Esophagus squamous epithelium (tissue), 5 donors: ENCODE measurements at places on chromosomes 5 and 9.

DNA sequence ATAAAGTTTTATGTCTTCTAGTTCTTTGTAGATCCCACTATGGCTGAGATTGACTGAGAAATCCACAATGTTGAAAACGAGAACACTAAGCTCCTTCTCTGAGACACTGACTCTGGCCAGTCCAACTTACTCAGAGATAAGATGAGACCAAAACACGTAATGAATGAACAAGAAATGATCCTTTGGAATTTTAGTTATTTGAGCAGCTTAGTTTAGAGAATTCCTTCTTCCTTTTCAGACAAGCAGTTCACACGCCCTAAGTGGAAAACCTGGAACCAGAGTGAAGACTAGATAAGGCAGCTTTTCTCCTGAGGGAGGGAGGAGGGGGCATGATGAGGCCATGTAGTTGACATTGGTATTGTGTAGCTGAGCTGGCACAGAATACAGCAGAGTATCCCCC lies 139.6 kb downstream of the GABRB2 start:
- DNase-seq, result no peak

- no peak for DNase-seq
Measured at GRCh38 chr5:5512543-5512942, 90.1 kb downstream of the ICE1 start.

GRCh38 chr5:159003045-159004030 lies 96.4 kb downstream of the EBF1 start:
- no peak for DNase-seq

DNA sequence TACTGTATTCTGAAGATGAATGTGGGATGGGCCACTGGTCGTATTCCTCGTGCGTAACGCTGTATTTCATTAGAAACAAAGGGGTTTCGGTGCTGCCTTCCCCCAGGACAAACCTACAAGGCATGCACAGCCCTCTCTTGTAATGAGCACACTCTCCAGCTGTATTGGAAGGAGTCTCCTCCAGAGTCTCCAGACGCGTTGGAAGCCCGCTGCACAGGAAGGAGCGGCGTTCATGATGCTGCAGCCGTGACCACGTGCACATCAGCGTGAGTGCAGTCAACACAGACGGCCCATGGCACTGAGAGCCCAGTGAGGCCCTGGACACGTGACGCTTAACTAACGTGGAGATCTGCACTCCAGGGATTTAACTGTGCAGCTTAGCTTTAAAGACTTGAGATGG lies 209.0 kb upstream of the IRX1 start:
- DNase-seq, result no peak

GRCh38 chr5:175513726-175514125 lies 35.4 kb downstream of the SFXN1 start:
- DNase-seq, result no peak

DNA sequence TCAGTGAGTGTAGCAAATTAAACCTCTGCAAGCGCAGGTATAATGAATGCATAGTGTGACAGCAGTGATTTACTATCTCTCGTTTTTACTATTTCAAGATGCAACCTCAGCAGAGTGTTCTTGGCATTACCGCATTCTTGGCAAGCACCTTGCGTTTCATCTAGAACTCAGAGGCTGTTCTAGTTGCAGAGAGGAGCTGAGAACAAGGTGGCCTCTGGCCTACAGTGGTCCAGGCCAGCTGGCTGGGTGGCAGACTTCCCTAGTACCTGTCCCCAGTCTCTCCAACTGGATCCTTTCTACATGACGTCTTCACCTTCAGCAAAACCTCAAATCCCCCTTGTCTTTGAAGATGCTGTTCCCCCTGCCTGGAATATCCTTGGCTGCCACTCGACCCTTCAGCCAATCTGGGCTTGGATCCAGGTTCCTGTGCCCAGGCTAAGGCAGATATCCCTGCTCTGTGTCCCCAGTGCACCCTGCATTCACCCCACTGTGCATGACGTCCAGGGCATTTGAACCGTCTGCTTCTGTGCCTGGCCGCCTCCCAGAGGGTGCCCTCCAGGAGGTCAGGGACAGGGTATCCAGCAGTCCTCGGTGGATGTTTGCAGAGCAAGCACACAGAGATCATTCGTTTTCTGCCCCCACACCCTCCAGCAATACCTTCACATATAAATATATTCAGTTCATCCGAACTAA lies 120.4 kb upstream of the CPEB4 start:
- no peak for DNase-seq

- DNase-seq, result no peak
Measured at GRCh38 chr9:93302586-93303257, 118.8 kb downstream of the WNK2 start.

- DNase-seq, result no peak
Measured at GRCh38 chr5:142095651-142096330, 12.8 kb upstream of the NDFIP1 start.

- no peak for DNase-seq
Measured at GRCh38 chr9:108478431-108479332, 377.1 kb downstream of the ACTL7B start.

DNA sequence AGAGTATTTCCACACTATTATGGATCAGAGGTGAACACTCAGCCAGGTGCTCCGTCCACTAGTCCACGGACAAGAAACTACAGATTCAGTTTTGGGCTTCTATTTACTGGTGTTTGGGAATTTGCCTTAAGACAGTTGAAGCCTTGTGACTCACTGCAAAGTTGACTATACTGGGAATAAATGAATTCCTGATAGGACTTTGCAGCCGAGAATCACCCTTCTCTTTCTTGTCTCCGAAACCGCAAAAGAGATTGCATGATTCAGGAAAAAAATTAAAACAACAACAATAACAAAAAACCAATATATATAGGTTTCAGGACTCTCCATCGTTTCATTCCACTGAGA lies 716 bp downstream of the TMEM171 start:
- DNase-seq, result no peak

DNA sequence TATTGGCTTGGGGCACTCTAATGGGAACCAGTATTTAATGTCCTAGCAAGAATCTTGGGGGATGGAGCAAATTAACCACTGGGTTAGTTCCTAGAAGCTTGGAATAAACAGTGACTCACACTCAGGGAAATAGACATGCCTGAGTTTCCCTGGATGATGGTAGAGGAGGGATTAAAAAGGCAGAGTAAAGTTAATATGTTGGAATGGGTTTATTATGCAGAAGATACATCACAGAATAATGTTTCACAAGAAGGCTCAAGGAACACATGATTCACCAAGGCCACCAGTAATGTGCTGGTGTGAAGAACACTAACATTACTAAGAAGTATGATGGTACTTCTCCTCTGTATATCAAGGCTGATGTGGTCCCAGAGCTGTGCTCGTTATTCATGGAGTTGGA lies 752.9 kb upstream of the SEMA6A start:
- DNase-seq, result no peak

DNA sequence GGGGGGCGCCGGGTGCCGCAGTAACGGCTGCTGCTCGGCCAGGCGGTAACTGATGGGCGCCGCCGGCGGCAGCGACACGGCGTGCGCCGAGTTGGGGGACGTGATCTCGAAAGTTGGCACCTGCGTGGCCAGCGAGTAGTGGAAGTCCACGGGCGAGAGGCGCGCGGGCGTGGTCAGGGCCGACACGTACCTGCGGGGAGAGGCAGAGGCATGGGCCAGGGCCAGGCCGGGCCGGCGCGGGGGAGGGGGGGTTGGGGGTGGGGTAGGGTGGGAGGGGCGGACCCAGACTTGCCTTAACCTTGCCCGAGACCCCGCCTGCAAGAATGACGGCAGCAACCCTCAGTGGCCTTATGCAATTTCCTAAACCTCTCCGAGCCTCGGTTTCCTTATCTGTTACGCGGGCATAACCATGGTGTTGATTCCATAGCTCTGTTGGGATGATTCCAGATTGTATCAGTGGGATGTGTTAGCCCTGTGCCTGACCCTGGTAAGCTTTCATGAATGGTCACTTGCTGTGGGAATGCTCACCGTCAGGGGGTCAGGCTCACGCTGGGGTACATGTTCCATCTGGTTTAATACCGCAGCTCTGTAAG lies 53.0 kb downstream of the PSD2 start:
- no peak for DNase-seq

DNA sequence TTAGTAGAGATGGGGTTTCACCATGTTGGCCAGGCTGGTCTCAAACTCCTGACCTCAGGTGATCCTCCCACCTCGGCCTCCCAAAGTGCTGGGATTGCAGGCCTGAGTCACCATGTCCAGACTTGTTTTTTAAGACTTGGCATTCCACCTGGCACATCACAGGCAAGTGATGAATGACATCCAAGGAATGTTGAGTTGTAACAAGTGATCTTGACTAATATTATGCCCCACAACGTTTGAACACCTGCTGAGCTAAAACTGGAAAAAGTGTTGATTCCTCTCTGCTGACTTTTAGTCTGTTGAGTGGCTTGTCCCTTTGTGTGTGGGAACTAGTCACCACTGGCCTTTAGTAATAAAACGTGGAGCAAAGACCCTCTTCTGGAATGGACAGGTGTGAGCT lies 54.6 kb downstream of the SUB1 start:
- DNase-seq, result no peak

DNA sequence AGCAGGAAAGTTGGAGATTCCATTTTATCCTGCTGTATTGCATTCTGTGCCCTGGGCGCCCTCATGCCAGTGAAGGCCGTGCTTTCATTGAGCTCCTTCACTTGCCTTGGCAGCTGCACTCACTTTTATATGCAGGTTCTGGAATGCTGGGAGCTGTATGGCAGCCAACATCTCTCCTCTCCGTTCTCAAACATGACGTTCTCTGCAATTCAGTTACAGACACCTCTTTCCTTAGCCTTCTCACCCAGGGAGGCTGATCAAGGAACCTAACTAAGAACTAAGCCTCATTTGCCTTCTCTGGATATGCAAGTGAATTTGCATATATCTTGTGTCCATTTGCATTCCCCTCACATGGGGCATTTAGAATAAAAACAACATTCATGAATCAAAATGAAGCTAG lies 29.4 kb upstream of the PURA start:
- no peak for DNase-seq

GRCh38 chr5:54081415-54081814 lies 229.0 kb downstream of the ARL15 start:
- DNase-seq, result no peak

DNA sequence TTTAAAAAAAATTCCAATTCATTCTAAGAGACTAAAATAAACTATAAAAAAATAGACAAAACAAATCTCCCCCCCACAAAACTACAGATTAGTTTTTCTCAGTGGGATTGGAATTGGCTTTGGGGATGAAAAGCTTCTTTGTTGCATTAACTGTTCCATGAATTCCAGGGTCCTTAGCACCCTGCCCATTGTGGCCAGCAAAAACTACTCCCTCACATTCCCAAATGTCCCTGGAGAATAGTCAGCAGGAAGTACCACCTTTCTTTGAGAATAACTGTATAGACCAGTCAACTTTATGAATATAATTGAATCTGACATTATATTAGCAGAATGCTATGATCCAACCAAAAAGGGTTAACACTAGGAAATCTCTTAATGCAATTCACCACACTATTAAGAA lies 147.9 kb downstream of the LPAR1 start:
- no peak for DNase-seq

GRCh38 chr5:83277953-83278352 lies 193.6 kb upstream of the VCAN start:
- no peak for DNase-seq

DNA sequence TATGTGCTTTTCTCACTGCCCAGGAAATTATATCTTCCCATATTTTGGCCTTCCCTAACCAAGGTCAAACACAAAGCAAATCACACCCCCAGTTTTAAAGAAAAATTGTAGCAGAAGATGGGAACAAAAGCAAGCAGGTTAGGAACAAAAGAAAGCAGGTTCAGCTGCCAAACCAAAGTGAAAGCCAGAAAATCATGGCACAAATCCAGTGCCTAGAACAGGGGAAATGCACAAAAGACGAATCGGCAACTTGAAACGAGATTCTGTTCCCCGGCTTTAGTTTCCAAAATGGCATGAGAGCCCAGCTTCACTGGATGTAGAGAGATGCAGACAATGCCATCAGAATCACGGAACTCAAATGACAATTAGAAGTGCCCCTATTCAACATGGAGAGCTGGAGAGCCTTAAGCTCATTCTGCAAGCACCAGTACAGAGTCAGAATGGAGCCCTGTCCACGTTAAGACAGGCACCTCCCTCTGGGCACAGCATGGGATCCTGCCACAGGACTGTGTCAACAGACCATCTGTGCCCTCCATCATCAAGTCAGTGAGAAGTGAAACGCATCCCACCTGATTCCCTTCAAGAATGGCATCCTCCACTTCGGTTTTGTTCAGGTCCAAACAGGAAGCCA lies 13.8 kb downstream of the DNAH5 start:
- DNase-seq, result no peak

- DNase-seq, result no peak
Measured at GRCh38 chr5:125154301-125155110, 408.1 kb upstream of the ZNF608 start.

DNA sequence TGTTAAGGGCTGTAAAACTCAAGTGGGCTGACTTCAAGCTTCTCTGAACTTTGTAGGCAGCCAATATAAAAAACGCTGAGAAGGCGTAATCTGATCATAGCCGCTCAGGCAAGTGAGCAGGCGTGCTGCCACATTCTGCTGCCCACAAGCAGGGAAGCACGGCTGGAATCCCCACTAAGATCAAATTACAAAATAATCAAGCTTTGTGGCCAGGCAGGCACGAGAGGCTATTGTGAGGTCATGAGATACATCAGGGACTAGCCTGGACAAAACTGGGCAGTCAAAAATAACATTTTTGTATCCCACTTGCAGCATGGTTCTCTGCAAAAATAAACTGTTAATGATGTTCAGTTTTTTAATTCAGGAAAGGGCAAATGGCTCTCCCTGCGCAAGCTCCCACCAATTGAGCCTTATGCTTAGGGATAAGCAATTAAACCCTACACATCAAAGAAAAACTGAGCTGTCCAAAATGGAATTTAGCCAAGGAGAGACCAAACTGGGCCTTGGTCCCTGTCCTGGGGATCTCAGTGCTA lies 64.0 kb downstream of the POU5F2 start:
- no peak for DNase-seq

GRCh38 chr5:135219868-135220267 lies 179.2 kb downstream of the MACROH2A1 start:
- DNase-seq, result no peak

DNA sequence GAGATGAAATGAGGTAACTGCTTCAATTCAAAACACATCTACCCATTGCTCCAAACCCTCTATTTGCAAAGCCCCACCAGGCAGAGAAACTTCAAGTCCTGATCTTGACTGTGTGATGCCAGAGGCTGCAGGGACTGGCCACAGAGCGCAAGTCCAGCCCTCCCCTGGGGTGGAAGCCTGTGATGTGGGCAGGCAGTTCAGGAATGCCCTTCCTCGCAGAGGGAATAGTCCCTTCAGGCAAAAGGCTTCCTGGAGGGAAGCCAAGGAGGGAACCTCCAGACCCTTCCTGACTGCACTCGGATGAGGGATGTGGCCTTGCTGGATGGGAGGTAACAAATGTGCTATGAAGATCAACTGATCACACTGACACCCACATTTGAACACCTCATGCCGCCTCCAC lies 131.2 kb downstream of the SLIT3 start:
- DNase-seq, result no peak

- no peak for DNase-seq
Measured at GRCh38 chr9:94693485-94694204, 32.9 kb upstream of the AOPEP start.

GRCh38 chr5:168227001-168227400 lies 64.4 kb upstream of the WWC1 start:
- DNase-seq, result no peak
